Stimulated activated CD4-positive, alpha-beta T cell treated with anti-CD3 and anti-CD28 coated beads, Interleukin-1b, Interleukin-23, amount 100 ng/mL, for 48 hours (primary cell): ENCODE measurements at places on chromosomes 3 and 15.

DNA sequence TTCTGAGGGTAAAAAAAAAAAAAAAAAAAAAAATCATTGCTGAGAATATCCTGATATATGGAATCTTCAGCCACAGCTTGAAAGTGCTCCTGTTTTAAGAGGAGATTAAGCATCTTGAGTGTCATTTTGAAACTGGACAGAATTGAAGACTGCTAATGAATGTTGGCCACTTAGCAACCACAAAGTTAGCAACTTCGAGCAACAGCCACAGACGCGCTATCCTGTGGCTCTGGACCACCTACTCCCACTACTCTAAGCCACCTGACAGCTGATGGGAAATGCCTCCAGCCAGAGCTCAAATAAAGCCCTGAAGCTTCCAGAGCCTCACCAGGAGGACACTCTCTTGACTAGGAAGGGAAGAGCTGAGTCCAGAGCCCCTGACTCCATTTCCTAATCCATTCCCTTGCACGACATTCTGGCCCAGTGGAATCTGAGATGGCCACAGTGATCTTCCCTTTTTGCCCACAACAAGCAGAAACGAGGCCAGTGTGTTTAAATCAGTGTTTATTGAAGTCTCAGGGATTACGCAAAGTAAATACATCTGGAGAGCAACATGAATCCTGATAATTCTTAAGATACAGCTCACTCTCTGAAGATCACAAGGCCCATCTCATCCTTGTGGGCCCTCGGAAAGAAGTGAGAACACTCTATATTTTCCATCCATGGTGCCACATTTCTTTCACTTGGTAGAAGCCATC, 58.6 kb downstream of the TMEM212 start:
- DNase-seq = no peak

GRCh38 chr3:98038286-98038685, 3.2 kb upstream of the GABRR3 start:
- no peak for DNase-seq

- no peak for DNase-seq
Measured at GRCh38 chr3:39191773-39192172, 622 bp downstream of the XIRP1 start.

- DNase-seq = no peak
Measured at GRCh38 chr3:123689831-123690230, 105.0 kb upstream of the HACD2 start.

GRCh38 chr3:114093016-114093380, 36.5 kb downstream of the QTRT2 start:
- DNase-seq = no peak

DNA sequence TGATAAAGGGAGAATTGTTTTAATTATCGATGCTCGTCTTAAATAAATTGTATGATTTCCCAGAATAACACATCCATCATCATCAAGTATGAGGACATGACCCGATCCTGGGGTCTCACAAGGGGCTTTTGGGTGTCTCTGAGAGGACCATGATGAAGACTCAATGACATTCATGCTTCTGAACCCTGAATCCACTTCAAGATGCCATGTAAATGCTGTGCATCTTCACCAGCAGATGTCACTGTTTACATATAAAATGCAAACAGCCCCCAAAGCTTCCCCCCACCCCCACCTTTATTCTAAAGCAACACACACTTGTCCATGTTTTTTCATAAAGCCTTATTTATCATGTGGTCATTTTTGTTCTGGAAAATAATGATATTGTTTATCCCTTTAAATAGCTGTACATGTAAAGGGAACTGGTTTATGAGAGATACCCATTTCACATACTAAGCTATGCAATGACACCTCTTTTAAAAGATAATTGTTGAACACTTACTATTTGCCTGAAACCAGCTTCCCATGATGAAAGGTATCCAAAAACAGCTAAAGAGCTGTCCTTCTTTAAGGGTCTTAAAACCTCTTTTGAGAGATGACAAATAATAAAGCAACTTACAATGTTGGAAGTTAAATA, 69.7 kb upstream of the UBE3A start:
- DNase-seq = no peak

GRCh38 chr15:86384186-86384585, 304.5 kb downstream of the AGBL1 start:
- no peak for DNase-seq

DNA sequence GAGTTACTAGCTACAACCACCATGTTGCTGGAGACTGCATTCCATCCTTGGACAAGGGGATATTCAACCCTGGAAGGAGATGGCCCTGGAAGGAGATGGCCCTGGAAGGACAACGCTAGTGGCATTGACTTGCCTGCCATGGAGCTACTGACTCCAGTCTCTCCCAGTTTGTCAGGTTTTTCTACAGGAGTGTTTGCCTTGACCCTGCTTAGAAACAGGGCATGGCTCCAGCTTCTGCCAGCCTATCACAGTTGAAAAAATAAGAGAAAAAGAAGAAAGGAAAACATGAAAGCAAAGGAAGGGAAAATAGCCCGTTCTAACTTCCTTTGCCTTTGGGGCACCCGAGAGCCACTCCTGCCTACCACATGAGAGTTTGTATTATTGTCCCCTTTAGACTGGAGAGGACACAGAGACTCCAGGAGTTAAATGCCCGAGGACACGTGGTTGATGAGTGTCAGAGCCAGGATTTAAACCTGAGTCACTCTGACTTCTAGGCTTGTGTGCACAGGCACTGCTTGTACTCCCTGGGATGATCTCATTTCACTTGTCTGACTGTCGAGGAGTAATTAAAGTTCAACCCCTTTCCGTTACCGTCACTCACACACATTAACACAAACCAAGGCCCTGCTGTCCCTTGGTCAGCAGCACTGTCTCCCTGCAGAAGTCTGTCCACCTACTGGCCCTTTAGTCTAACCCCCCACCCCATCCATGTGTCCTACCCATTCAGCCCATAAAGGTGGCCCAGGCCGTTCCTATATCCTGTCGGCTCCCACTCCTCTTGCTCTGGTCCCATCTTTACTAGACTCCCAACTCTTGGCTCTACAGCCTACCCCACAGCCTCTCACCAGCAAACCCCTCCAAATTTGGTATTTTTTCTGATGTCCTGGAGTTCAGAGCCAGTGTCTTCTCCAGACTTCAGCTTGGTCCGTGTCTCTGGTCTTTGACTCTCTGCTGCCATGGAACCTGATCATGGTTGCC, 46.1 kb downstream of the C2CD4A start:
- no peak for DNase-seq

- DNase-seq = no peak
Measured at GRCh38 chr3:131503320-131503635, 507 bp upstream of the MRPL3 start.

GRCh38 chr15:75810874-75811498, 32.3 kb upstream of the UBE2Q2 start:
- DNase-seq = no peak
